ENCODE measurements at places on chromosomes 12 and 14.

GRCh38 chr12:124653169-124653931 lies 85.9 kb upstream of the NCOR2 start:
- DNase-seq, result no peak

- DNase-seq, result no peak
These were observed 85.7 kb downstream of the CIT start for GRCh38 chr12:119791453-119791852.

DNA sequence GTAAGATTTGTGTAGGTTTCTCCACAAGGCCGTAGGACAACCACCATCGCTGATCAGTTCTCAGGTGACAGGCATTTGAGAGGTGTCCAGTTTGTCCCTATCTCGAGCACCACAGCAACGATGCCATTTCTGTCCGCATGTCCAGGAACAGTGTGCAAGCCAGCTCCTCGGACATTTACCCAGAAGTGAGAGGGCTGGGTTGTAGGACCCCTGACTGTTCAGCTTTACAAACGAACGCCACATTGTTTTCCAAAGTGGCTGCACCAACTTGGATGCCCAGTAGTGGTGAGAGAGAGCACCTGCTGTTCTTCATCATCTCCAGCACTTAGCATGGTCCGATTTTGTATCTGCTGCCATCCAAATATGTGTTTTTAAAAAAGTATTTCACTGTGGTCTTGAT lies 38.6 kb downstream of the CYP46A1 start:
- no peak for DNase-seq

DNA sequence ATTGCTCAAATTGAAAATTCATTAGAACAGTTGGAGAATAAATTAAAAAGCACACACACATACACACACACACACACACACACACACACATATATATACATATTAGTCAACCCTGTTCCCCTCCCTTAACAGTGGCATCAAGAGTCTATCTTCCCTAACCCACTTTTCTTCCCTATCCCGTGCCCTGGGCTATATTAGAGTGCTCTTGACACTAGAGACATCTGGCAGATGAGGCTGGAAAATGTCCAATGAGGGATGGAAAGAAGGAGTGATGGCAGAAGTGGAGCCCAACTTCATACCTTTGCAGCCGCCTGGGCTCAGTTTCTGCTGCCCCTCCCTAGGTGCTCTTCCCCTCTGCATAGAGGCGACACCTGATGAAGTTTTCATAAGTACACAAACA lies 172.4 kb upstream of the NUDT4 start:
- DNase-seq, result no peak
